ENCODE measurements at places on chromosomes 11 and 22. TPM values are rescaled to one million over a fixed set of nuclear protein-coding genes. Genes with fewer than 3 reads are reported as not detected.

The PDGFD gene
- 23.2 TPM for total RNA-seq

GRCh38 chr11:35622070-35622469 is 3.8 kb downstream of the FJX1 start:
- DNase-seq, result no peak

- peak; percentile 45 for DNase-seq
These were observed 5.5 kb downstream of the PRSS23 start for GRCh38 chr11:86805873-86806310.

DNA sequence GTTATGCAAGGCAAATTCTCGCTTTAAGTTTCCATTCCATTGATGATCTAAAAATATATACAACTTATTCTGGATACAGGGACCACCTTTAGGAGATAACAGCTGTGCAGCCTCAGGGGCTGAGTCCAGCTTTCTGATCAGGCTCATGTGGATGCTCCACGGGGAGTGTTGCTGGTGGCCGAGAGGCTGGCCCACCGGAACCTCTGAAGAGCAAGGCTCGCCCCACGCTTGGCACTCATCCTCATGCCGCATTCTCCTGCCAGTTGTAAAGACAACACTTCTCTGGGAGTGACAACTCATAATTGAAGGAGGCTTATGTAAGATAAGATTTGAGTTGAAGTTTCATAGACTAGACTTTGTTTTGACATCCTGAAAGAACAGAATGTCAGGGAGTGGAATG is 123.5 kb downstream of the MPPED1 start:
- no peak for DNase-seq

The SERPING1 gene
- not detected for total RNA-seq

The SYT7 gene
- total RNA-seq, result 0.07 TPM

GRCh38 chr11:27184458-27185312 is 144.1 kb downstream of the BBOX1 start:
- no peak for DNase-seq

DNA sequence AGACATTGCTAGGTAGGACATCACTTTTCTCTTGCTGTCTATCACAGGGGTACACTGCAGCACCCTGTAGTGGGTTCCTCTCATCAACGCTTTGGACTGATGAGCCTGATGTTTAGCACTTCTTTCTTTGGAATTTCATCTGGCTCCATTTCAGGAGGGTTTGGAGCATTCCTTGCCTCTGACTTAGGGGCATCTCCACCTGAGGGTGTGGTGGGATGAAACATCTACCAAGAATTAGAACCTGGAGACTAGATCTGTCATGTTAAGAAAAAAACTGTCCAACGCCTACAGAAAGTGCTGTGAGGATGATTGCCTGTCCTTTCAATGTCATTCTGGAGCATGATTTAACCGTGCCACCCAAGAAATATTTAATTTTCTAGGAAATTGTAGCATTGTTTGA is 648.4 kb downstream of the ETS1 start:
- no peak for DNase-seq

DNA sequence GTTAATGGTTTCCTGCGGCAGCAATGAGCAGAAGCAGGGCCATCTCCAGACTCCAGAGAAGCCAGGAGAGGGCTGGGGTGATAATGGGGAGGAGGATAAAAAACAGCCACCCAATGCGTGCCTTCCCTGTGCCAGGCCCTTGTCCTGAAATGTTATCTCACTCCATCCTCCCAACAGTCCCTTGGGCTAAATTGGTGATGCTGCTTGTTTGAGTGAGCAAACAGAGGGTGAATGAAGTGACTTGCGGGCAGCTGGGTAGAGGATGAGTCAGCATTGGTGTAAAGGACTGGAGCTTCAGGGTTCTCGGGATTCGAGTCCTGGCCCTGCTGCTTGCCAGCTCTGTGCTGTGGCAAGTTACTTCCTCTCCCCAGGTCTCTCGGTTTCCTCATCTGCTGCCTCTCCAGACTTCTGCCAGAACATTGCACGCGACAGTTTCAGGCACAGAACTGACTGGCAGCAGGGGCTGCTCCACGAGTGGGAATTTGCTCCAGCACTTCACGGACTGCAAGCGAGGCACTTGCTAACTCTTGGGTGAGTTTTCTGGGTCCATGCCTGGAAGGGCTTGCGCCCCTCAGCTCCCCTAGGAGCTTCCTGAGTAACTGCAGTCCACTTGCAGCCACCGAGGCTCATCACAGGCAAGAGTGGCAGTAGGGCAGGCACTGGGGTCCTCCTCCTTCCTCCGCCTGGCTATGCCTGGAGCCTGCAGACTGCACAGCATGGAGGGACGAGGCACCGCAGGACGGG is at the start of gene P2RY6:
TSS of gene P2RY6 (plus strand) at position 403 of the 744 bp plus-strand sequence. CDS start 24,181 bp downstream, outside the sequence.
- DNase-seq, result no peak

DNA sequence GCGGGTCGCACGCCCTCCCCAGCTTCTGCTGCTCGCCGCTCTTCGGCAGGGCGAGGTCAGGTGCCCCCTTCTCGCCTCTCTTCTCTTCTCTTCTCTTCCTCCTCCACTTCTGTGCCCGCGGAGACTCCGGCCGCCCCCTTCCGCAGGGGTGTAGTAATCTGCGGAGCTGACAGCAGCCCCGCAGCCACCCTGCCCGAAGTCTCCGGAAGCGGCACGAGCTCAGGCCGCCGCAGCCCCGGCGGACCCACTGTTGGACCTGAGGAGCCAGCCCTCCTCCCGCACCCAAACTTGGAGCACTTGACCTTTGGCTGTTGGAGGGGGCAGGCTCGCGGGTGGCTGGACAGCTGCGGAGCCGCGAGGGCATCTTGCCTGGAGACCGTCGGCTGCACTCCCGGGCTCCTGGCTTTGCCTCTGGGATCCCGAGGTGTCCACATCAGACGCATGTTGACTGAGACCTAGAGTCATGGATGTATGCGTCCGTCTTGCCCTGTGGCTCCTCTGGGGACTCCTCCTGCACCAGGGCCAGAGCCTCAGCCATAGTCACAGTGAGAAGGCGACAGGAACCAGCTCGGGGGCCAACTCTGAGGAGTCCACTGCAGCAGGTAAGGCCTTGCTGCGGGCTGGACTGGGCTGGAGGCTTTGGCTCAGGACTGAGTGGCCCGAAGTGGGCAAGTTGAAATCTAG is 486 bp downstream of the STIM1 start:
- DNase-seq, result peak; percentile 62

- no peak for DNase-seq
These were observed 267.2 kb upstream of the BLID start for GRCh38 chr11:122383186-122383585.
